Activated CD8-positive, alpha-beta memory T cell treated with anti-CD3 and anti-CD28 coated beads, Interleukin-2, amount 10 ng/mL, durations not matched to agents 7 days and 5 days (primary cell): ENCODE measurements at places on chromosomes 3 and 15.

DNA sequence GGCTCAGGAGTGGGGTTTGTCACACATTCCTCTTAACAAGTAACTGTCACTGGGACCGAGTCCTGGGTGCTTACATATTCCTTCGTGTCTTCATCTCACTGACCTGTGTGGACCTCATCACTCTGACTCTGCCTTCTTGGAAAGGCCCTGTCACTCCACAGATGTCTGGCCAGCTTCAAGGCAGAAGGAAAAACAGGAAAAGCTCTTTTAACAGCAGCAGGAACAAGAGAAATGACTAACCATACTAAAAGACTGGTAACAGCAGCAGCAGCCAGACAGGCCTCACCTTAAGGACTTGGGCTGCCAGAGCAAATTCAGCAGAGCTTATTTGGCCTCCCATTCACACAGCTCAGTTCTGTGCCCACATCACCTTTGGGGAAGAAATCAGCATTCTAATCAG lies 68.1 kb downstream of the USF3 start:
- peak overlapping the region; percentile 26 for H3K27ac ChIP-seq
- no peak for DNase-seq
- H3K4me1 ChIP-seq = peaks cover 2% of the 10 kb centered on the region
- H3K36me3 ChIP-seq = peaks cover 40% of the 10 kb centered on the region
- H3K4me3 ChIP-seq = no peak overlapping the region
- H3K27me3 ChIP-seq = no peaks in the 10 kb centered on the region

DNA sequence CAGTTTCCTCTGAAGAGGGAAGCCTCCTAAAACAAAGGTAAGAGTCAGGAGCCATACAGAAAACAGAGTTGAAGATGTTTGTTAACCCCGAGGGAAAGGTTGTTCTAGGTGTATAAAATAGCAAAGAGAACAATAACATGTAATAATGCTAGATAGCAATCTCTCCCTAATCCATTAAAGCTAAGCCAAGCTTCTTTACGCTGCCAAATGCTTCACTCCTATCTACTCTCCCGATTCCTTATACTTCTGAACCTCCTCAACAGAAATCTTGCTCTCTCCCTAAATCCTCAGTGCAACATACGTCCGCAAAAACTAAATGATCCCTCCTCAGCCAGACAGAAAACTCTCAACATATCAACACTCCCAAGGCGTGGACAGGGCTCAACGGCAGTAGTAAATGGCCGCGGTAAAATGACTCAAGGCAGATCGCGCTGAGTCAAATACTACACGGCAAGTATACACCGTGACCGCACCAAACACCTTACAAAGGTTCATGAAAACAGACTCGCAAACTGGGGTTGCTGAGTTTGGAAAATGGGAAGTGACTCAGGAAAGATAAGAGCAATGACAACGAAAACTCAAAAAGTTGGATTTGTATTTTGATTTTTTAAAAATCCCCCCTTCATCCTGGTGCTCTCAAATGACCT lies 682 bp downstream of the CLDND1 start:
- peak; percentile 86 for DNase-seq
- peak overlapping the region; percentile 96 for H3K4me3 ChIP-seq
- H3K27me3 ChIP-seq = no peaks in the 10 kb centered on the region
- H3K4me1 ChIP-seq = peaks cover 67% of the 10 kb centered on the region

DNA sequence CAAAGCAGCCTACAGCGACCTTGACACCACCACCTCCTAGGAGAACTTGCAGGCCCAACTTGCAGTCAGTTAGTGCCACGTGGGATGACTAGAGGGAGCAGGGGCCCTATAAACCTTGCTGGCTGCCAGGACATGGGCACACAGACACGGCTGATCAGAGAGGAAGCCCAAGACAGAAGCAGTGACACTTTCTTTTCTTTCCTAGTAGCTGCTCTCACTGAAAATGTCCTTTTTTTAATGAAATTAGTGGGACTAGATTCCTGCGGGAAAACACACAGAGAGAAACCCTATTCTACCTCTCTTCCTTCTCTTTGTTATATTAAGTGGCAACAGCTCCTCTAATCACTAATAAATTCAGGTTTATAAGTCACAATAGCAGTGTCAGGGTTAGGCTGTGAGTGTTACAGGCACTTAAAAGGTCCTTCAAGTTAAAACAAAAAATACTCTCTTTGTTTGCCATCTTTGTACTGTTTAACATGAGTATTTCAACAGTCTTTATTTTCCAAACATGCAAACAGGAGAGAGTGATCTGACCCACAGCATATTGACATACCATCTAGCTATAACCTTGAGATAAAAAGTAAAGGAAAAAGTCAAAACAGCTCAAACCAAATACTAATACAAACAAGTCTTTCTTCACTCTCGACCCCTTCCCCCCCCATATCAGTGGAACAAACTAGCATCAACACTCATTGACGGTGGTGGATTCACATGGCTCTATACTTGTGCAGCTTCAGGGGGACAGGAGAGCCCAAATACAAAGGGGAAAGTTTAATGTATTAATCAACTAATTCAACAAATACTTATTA lies 2.1 kb upstream of the TMEM212 start:
- DNase-seq = no peak
- peaks cover 5% of the 10 kb centered on the region for H3K4me1 ChIP-seq
- no peak overlapping the region for H3K27ac ChIP-seq
- H3K36me3 ChIP-seq = peaks cover 4% of the 10 kb centered on the region
- peaks cover 21% of the 10 kb centered on the region for H3K27me3 ChIP-seq

- H3K4me3 ChIP-seq = peak overlapping the region; percentile 94
- H3K27me3 ChIP-seq = no peaks in the 10 kb centered on the region
- H3K4me1 ChIP-seq = peaks cover 72% of the 10 kb centered on the region
- H3K27ac ChIP-seq = peak overlapping the region; percentile 95
- no peak for DNase-seq
- H3K36me3 ChIP-seq = peaks cover 45% of the 10 kb centered on the region
These were observed 2.5 kb downstream of the SCAMP2 start for GRCh38 chr15:74870436-74871215.

DNA sequence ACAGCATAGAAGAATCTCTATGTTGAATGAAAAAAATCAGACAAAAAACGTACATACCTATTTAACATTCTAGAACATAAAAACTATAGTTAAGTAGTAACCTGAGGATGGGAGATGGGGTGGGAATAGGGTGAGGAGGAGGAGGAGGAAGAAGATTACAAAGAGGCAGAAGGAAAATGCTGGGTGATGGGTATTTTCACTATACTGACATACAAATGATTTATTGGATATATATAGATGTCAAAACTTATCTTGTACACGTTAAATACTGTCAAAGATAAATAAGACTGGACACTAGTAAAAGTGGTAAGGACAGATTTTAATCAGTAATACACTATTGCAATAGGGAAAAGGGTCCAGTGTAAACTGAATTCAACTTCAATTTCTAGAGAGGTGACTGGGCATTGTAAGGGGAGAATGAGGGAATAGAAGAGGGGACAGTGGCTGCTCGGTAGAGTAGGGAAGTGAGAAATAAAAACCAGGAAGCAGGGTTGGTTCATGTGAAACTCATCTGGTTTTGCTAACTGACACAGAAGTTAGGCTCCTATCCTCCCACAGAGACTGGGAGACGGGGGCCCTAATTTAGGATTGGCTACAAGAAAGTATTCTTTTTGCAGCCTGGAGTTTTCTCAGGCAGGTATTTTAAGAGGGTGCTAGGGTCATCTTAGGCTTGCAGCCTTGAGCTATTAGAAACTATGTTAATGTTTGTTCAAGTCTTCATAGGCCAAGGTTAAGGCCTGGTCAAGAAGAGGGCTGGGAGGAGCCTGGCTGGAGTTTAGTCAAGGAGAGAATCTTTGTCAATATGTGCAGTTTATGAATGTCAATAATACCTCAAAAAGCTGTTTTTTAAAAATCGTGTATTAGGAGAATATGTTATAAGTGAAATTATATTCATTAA lies 15.0 kb upstream of the C15orf61 start:
- DNase-seq = no peak
- no peaks in the 10 kb centered on the region for H3K27me3 ChIP-seq
- peaks cover 7% of the 10 kb centered on the region for H3K4me1 ChIP-seq
- H3K4me3 ChIP-seq = no peak overlapping the region
- H3K27ac ChIP-seq = no peak overlapping the region

- peaks cover 7% of the 10 kb centered on the region for H3K27me3 ChIP-seq
- H3K4me3 ChIP-seq = no peak overlapping the region
- no peaks in the 10 kb centered on the region for H3K36me3 ChIP-seq
- DNase-seq = no peak
- no peaks in the 10 kb centered on the region for H3K4me1 ChIP-seq
These were observed 155.5 kb downstream of the PLD1 start for GRCh38 chr3:171654809-171655208.

DNA sequence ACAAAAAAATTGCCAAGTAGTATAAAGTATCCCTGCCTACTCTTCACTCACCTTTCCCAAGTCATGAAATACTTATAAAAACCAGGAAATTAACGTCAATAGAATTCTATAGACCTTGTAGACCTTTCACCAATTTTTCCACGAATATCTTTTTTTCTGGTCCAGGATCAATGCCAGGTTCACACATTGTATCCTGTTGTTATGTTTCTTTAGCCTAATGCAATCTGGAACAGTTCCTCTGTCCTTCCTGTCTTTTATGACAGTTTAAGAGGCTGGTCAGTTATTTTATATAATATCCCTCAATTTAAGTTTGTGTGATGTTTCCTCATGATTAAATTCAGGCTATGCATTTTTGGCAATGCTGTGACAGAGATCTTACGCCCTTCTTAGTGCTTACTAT lies 63.2 kb upstream of the MAGI1 start:
- no peaks in the 10 kb centered on the region for H3K27me3 ChIP-seq
- no peak overlapping the region for H3K27ac ChIP-seq
- no peak overlapping the region for H3K4me3 ChIP-seq

DNA sequence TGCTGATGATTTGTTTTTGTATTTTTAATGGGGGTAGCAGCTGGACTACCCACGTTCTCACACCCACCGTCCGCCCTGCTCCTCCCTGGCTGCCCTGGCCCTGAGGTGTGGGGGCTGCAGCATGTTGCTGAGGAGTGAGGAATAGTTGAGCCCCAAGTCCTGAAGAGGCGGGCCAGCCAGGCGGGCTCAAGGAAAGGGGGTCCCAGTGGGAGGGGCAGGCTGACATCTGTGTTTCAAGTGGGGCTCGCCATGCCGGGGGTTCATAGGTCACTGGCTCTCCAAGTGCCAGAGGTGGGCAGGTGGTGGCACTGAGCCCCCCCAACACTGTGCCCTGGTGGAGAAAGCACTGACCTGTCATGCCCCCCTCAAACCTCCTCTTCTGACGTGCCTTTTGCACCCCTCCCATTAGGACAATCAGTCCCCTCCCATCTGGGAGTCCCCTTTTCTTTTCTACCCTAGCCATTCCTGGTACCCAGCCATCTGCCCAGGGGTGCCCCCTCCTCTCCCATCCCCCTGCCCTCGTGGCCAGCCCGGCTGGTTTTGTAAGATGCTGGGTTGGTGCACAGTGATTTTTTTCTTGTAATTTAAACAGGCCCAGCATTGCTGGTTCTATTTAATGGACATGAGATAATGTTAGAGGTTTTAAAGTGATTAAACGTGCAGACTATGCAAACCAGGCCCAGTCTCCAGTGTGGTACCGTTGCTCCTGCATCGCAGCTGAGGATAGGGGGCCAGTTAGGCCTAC lies 1.4 kb upstream of the FES start:
- H3K27me3 ChIP-seq = no peaks in the 10 kb centered on the region
- no peak for DNase-seq
- no peak overlapping the region for H3K4me3 ChIP-seq
- peaks cover 36% of the 10 kb centered on the region for H3K36me3 ChIP-seq
- peaks cover 75% of the 10 kb centered on the region for H3K4me1 ChIP-seq

- peak; percentile 37 for DNase-seq
- H3K4me3 ChIP-seq = no peak overlapping the region
- no peak overlapping the region for H3K27ac ChIP-seq
- H3K4me1 ChIP-seq = peaks cover 8% of the 10 kb centered on the region
- H3K27me3 ChIP-seq = peaks cover 37% of the 10 kb centered on the region
These were observed 199.6 kb upstream of the LYSMD4 start for GRCh38 chr15:99932676-99933402.

DNA sequence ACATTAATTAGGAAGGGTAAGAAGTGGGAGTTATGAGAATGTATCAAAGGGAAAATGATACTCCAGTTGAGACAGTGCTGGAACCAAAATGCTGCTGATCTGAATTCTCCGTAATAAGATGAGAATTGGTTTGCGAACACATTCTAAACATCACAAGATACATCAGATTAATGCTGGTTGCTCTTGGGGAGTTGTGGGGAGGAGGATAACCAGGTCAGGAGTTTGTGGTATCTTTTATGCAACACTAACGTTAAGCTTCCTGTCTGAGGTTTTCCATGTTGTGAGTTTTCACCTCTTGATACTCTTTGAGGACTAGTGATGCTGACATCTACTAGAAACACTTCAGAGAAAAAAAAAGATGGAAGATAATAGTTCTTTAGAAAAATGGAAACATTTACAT lies 47.2 kb downstream of the PPARG start:
- no peaks in the 10 kb centered on the region for H3K36me3 ChIP-seq
- peak overlapping the region; percentile 17 for H3K27ac ChIP-seq
- peaks cover 11% of the 10 kb centered on the region for H3K4me1 ChIP-seq
- peaks cover 8% of the 10 kb centered on the region for H3K27me3 ChIP-seq
- DNase-seq = no peak

GRCh38 chr3:55307622-55308021 lies 179.5 kb downstream of the WNT5A start:
- H3K36me3 ChIP-seq = no peaks in the 10 kb centered on the region
- DNase-seq = no peak
- H3K27me3 ChIP-seq = no peaks in the 10 kb centered on the region
- H3K4me1 ChIP-seq = no peaks in the 10 kb centered on the region
- H3K4me3 ChIP-seq = no peak overlapping the region

- no peaks in the 10 kb centered on the region for H3K36me3 ChIP-seq
- DNase-seq = no peak
- peaks cover 16% of the 10 kb centered on the region for H3K4me1 ChIP-seq
- no peak overlapping the region for H3K4me3 ChIP-seq
These were observed 33.9 kb downstream of the IQSEC1 start for GRCh38 chr3:13039213-13039896.

- peaks cover 20% of the 10 kb centered on the region for H3K27me3 ChIP-seq
- H3K27ac ChIP-seq = no peak overlapping the region
- no peak overlapping the region for H3K4me3 ChIP-seq
- no peak for DNase-seq
- no peaks in the 10 kb centered on the region for H3K36me3 ChIP-seq
These were observed 82.9 kb downstream of the CHDH start for GRCh38 chr3:53763353-53763752.

DNA sequence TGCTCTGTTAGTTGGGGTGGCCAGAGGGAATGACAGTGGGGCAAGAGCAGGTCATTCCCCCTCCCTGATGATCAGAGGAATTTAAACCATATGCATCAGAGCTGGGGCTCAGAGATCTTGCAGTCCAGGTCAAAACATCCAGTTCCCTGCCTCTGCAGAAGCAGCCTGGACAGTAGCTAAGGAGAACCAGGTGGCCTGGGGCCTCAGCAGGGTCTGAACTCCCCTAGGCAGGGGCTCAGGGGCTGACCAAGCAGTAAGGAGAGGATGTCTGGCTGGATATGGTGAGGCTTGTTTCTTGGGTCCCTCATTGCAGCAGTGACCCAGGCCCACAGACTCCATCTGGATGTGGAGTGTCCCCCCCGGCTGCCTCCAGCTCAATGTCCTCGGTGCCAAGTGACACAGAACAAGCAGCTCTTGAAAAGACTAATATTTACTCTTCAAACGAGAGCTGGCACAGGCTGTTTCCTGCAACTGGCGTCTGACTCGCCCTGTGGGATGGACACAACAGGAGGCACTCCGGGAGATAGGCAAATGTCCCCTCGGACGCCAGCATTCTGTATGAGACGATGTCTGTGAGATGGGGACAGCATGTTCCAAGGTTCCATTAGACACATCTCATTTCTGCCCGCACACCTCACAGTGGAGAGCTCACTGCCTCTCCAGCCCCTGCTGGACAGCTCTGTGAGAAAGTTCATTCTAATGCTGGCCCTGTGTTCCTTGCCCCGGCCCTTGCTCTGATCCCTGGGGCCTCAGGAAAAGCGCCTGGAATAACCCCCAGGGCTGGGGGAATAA lies 37.1 kb downstream of the SEC22C start:
- no peak overlapping the region for H3K4me3 ChIP-seq
- no peaks in the 10 kb centered on the region for H3K4me1 ChIP-seq
- no peaks in the 10 kb centered on the region for H3K27me3 ChIP-seq
- no peak overlapping the region for H3K27ac ChIP-seq
- no peak for DNase-seq
- peaks cover 1% of the 10 kb centered on the region for H3K36me3 ChIP-seq
